RCC 7860 (cell line): ENCODE measurements at places on chromosomes 7 and 10.

GRCh38 chr7:151595702-151596350 lies 76.1 kb upstream of the RHEB start:
- peak; percentile 31 for DNase-seq

DNA sequence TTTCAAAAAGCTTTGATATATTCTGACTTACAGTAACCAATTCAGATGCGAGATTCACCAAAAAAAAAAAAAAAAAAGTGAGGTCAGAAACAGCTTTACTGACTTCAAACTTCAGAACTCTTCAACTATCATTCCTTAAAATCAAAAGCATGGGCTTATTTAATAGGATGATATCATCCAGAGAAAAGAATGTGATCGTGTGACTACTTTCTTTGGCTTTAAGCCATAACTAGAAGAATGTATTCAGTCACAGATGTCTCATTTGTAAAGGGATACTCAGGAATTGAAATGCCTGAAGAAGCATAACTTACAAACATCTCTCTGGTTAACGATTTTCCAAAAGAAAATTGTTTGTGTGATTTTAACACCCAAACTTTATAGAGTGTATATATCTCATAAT lies 11.5 kb downstream of the TPK1 start:
- peak; percentile 94 for DNase-seq

- DNase-seq, result no peak
These were observed 104.4 kb downstream of the SEC23IP start for GRCh38 chr10:119996944-119997343.

GRCh38 chr7:486216-486743 lies 33.4 kb downstream of the PDGFA start:
- DNase-seq, result no peak

- DNase-seq, result no peak
These were observed 228.7 kb upstream of the KLF6 start for GRCh38 chr10:4013651-4014121.

- DNase-seq, result no peak
These were observed 14.7 kb upstream of the NODAL start for GRCh38 chr10:70456164-70456563.

GRCh38 chr10:61548364-61548763 lies 95.2 kb upstream of the TMEM26 start:
- DNase-seq, result no peak

DNA sequence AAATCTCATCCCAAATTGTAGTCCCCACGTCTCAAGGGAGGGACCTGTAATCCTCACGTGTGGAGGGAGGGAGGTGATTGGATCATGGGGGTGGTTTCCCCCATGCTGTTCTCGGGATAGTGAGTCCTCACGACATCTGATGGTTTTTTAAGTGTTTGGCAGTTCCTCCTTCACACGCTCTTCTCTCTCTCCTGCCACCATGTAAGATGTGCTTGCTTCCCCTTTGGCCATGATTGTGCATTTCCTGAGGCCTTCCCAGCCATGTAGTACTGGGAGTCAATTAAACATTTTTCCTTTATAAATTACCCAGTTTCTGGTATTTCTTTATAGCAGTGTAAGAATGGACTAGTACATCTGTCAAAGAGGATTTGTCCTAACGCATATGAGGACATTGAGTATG lies 59.5 kb downstream of the RGS10 start:
- DNase-seq, result no peak

GRCh38 chr7:32458025-32458424 lies 32.2 kb downstream of the LSM5 start:
- no peak for DNase-seq

GRCh38 chr10:488081-488932 lies 201.2 kb downstream of the DIP2C start:
- DNase-seq, result no peak

GRCh38 chr7:45657890-45658715 lies 83.9 kb downstream of the ADCY1 start:
- DNase-seq, result no peak

DNA sequence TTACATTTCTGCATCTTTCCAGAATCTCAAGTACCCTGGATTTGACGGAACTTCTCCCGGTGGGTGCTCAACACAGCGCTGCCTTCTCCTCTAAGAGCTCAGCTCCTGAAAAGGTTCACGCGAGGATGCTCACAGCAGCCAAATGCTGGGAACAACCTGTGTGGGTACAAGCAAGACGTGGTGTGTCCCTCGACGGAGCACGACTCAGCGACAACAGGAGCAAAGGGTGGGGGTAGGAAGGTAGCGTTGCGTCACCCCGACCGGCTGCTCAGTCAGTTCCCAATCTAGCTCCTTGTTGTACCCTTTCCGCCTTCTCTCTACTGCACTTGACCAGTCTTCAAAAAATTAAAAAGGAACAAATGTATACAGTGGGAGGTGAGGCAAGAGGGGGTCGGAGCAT lies 117.3 kb downstream of the PTPRN2 start:
- DNase-seq, result no peak

GRCh38 chr10:76206797-76207352 lies 775.5 kb downstream of the LRMDA start:
- no peak for DNase-seq

GRCh38 chr7:42194238-42194637 lies 42.8 kb downstream of the GLI3 start:
- DNase-seq, result no peak

GRCh38 chr7:67448271-67448670 lies 451.6 kb downstream of the TYW1 start:
- no peak for DNase-seq

GRCh38 chr10:112801748-112802147 lies 148.3 kb upstream of the TCF7L2 start:
- no peak for DNase-seq

GRCh38 chr7:141158561-141158960 lies 84.7 kb downstream of the TMEM178B start:
- peak; percentile 99 for DNase-seq

GRCh38 chr10:101230183-101230917 lies 1.1 kb upstream of the LBX1 start:
- DNase-seq, result no peak

GRCh38 chr10:37728830-37729229 lies 128.6 kb downstream of the ZNF248 start:
- no peak for DNase-seq

- no peak for DNase-seq
These were observed 931.2 kb downstream of the GATA3 start for GRCh38 chr10:8985651-8986050.

DNA sequence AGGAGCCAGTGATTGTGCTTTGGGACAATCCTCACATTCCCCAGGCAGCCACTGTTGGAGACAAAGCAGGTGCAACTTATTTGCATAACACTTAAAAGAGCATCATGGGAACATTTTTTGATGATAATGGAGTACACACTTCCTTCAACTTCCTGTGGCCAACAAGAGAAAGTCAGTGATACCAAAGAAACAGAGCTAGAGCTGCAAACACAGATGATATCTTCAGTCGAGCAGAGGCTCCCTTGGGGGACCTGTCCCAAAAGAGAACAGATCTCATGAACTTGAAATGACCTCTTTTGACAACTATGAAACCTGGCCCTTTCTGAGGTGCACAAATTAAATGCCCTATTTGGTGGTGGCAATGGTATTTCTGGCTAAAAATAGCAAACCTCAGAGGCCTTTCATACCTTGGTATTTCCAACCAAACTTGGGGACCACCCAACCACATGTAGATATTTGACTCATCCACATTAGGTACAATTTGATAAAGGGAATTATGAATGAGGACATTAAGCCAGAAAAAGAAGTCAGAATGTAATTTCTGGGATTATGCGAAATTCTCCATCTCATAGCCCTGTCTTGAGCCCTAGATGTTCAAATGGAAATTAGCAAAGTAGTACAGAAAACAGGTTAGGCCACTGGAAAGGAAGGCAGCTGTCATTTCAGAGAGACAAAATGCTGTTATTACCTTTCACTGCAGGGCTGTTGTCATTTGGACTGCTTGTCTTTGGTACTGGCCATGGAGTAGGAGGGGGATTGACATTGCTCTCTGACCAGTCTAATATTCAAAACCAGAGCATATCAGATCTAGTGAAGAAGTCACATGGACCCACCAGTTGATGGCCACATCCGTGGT lies 146.2 kb downstream of the ICA1 start:
- DNase-seq, result no peak

- peak; percentile 92 for DNase-seq
These were observed 123.3 kb upstream of the LAMB4 start for GRCh38 chr7:108253275-108254044.

DNA sequence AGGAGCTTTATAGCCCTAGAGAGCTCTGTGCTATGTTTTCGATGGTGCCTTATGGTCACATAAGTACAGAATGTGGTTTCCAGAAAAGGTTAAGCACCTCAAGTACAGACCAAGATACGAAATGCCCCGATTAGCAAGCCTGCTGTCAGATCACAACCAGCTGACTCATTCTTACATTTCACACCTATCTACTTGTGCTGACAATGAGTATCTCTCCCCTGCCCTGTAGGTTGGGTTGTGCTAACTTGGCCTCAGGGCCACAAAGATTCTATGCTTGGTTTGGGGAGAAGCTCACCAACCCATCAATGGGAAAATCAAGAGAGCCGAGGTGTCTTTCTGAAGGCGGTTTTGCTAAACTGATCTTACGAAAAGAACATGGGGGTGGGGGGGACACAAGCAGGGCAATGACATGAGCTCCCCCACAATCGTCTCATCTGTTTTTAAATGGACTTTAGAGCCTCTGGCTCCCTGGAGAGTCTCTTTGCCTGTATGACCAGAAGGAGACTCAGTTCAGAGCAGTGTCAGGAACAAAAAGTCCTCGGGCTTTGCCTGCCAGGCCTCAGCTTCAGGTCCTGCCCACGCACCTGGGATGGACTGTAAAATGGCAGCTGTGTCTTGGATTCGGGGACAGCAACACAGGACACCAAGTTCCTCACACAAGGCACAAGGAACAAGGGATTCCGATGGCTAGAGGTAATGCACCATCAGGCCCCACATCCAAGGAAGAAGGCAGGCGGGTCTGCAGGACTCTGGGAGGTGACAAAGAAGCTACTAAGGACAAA lies 55.1 kb downstream of the FAM53B start:
- no peak for DNase-seq

GRCh38 chr7:50785346-50785745 lies 2.6 kb upstream of the GRB10 start:
- DNase-seq, result no peak
